RCC 7860 (cell line): ENCODE measurements at places on chromosomes 2 and 18.
A peak's percentile ranks its signal among the peaks of the same experiment; 100 is the strongest.

- no peak for DNase-seq
These were observed 95.9 kb upstream of the MSH2 start for GRCh38 chr2:47307066-47307465.

DNA sequence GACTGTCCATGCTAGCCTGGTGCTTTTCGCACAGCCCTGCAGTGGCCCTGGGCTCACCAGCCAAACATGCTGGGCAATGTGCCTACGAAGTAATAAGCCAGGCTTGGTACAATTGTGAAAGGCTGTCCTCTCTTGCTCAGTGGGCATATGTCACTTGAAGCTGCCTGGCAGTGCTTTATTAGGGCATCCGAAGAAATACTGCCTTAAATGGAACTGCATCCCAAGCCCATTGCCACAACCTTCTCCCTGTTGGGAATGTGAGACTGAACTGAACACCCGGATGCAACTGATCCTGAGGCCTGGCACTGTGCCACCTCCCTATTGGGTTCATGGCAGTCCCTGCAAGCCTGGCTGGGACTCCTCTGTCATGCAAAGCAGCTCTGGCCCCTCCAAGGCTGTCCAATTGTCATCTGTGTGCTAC lies 15.9 kb downstream of the CAPG start:
- no peak for DNase-seq

GRCh38 chr2:85994421-85994777 lies 105.6 kb upstream of the ST3GAL5 start:
- DNase-seq = no peak

GRCh38 chr2:73740767-73741166 lies 3.6 kb upstream of the TPRKB start:
- DNase-seq = no peak

DNA sequence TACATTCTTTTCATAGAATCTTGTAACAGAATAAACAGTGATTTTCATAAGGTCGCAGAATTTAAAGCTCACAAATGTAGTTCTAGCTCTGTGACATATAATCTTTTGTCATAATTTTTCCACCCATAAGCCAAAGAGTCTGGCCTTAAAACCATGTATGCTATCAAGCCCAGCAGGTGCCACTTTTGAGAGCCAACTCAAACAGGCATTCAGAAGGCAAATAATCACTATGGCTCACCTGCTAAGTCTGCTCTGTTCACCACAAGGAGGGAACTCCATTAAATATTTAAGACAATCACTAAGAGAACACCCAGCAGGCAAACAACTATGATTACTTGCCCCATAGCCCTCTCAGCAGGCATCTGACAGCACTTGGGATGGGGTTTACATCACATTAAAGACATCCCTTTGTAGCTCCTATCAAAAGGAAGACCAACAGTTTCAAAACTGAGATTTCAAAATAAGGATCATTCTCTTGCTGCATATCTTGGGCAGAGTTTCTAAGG lies 241.6 kb downstream of the PDE11A start:
- no peak for DNase-seq

GRCh38 chr18:71707985-71708500 lies 836.1 kb downstream of the CBLN2 start:
- no peak for DNase-seq

DNA sequence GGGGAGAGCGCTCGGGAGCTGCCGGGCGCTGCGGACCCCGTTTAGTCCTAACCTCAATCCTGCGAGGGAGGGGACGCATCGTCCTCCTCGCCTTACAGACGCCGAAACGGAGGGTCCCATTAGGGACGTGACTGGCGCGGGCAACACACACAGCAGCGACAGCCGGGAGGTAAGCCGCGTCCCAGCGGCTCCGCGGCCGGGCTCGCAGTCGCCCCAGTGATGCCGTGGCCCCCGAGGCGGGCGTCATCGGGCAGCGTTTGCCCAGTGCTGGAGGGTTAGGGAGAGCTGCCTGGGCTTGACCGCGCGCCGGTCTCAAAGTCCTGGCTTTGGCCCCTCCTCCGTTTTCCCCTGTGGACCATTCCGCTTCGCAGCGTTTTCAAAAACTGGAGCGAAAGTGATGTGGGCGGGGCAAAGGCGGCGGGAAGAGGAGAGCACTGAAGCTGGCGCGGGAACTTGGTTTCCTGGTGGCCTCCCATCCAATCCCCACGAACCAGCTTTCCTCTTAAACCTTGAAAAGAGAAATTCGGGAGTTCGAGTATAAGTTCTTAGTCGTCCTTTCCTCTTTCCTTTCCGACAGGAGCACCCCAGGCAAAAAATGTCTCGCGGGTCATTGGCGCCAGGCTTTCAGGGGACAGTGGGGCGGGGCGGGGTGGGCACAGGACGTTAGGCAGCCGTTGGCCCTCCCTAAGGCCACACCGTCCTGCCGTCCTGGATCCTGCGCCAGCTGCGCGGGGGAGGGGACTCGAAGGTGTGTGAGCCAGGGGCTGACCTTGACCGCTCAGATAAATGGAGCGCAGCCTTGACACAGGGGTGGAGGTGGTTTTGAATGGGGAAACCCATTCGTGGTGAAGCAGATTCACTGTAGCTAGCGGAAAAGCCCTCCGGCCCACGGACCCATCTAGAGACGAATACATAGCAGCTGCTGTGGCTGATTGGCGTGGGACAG lies 821 bp downstream of the TYMS start:
- peak; percentile 78 for DNase-seq

DNA sequence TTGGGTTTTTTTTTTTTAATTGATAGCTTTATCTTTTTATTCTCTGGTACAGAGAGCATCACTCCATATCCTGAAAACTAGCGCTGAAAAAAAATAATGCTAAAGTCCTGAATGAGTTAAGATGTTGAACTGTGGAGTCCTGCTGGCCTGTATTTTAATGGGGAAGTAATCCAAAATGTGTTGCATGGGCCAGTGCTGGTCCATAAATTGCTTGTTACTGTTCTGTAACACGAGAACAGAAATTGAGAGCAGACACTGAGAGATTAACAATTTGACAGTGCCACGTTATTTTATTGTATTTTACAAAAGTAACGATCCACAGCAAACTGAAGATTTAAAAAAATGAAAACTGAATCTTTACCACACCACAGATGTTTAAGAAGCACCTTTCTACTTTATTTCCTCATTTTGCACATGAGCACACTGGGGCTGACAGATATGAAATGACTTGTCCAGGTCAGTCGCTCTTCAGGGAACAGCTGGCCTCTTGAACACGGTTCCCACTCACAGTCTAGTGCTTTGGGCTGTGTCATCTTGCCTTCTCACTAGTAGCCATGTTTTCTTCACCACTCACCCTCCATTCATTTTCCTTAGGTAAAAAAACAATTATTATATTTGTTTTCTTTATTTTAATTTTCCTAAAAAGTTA lies 35.3 kb downstream of the ZCCHC2 start:
- no peak for DNase-seq

GRCh38 chr2:106187273-106187891 lies 6.7 kb downstream of the UXS1 start:
- DNase-seq = no peak

GRCh38 chr2:65722028-65722778 lies 289.8 kb upstream of the SPRED2 start:
- no peak for DNase-seq

DNA sequence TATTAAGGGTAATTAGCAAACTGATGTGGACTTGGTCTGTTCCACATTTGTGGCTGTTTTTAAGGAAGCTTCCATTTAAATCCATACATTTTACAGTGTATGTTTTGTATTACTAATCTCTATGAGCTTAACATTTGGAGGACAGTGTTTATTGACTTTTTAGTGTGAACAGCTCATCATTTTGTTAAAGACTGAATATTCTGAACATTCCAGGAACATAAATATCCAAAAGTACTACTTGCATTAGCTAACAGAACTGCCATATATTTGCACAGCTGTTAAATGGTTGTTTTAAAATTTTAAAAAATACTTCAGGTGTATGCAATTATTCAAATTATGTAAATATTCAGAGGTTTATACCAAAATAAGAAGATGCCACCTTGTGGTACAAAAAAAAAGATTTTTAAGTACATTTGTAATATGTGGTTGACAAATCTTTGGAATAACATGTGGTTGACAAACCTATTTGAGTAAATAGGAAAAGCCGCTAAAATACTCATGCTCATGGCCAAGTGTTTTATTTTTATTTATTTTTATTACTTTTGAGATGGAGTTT lies 439.7 kb upstream of the FANCL start:
- DNase-seq = no peak

- DNase-seq = no peak
These were observed 68.4 kb downstream of the SMAD7 start for GRCh38 chr18:48882379-48882778.

DNA sequence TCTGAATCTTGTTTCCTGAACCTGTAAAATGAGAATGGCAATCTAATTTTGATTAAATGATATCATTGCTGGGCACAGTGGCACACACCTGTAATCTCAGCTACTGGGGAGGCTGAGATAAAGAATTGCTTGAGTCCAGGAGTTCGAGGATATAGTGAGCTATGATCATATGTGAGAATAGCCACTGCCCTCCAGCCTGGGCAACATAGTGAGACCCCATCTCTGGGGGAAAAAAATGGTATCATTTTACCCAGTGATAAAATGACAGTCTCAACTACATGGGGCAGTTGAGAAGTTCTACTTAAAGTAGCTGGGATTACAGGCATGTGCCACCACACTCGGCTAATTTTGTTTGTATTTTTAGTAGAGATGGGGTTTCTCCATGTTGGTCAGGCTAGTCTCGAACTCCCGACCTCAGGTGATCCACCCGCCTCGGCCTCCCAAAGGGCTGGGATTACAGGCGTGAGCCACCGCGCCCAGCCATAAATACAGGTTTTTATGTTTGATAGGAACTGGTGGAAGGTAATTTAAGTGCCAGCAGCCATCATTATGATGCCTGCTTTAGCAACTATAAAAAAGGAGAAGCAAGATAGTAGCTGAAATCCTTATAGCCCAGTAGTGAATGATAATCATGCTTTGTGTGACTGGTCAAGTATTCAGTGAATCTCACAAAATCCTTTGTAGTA lies 17.0 kb downstream of the BZW1 start:
- DNase-seq = no peak

DNA sequence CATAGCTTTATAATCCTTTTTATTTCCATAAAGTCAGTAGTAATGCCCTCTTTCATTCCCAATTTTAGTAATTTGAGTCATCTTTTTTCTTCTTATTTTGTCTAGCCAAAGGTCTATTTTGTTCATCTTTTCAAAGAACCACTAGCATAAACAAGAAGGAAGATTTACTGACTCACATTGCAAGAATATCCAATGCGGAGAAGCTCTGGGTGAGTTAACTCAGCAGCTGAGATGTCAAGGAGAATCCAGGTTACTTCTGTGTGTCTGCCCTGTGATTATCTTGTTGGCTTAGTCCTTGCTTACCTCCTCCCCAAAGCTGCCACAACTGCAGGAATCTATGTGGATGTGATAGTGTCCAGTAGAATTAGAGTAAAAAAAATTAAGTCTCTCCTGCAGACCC lies 311.4 kb upstream of the NCKAP5 start:
- no peak for DNase-seq
